ENCODE measurements at places on chromosomes 2 and 18.

GRCh38 chr2:132979339-132980093 lies 309.5 kb upstream of the LYPD1 start:
- no peak for DNase-seq

GRCh38 chr2:200922439-200922838 lies 33.3 kb downstream of the NIF3L1 start:
- DNase-seq: no peak

DNA sequence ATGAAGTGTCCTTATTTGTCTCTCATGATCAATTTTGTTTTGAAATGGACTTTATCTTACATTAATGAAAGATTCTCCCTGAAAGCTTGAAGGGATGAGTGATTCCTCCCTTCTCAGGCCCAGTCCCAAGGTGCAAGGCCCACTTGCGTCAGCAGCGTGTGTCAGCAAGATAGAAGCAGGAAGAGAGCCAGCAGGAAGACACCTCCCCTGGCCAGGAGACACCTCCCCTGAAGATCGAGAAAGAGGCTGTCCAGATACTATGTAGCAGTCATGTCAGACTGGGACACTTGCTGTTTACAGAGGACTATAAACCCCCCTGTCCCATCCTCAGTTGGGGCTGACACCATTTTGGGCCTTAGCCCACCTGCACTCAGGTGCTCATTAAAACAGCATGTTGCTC lies 38.3 kb downstream of the TIMM21 start:
- no peak for DNase-seq

DNA sequence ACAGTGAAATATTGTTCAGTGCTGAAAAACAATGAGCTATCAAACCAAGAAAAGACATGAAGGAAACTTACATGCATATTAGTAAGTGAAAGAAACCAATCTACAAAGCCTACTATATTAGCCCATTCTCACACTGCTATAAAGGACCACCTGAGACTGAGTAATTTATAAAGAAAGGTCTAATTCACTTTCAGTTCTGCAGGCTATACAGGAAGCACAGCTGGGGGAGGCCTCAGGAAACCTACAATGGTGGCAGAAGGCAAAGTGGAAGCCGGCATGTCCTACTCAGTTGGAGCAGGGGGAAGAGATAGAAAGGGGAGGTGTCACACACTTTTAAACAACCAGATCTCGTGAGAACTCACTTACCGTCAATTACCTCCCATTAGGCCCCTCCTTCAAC lies 232.1 kb downstream of the TMX3 start:
- no peak for DNase-seq

GRCh38 chr2:240170883-240171282 lies 30.4 kb upstream of the OTOS start:
- DNase-seq: no peak

- no peak for DNase-seq
Measured at GRCh38 chr2:19841918-19842693, 59.7 kb downstream of the TTC32 start.

GRCh38 chr2:222142027-222142426 lies 156.8 kb downstream of the PAX3 start:
- DNase-seq: no peak

DNA sequence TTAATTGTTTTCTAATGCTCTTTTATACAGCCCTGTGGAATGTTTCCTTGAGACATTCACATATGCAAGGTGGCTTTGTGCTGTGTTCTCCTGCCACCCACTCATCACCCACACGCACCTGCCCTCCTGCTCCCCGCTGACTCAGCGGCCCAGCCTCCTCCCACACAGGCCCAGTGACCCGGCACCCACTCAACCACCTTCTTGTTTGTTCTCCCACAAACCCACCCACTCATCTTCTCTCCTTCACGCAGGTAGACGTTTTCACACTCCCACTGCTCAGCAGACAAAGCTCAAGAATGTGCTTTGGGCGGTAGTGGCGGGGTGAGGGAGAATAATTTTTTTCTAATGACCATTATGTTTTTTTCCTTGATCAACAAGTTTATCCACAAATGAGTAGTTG lies 28.6 kb upstream of the NEMP2 start:
- DNase-seq: peak; percentile 0

DNA sequence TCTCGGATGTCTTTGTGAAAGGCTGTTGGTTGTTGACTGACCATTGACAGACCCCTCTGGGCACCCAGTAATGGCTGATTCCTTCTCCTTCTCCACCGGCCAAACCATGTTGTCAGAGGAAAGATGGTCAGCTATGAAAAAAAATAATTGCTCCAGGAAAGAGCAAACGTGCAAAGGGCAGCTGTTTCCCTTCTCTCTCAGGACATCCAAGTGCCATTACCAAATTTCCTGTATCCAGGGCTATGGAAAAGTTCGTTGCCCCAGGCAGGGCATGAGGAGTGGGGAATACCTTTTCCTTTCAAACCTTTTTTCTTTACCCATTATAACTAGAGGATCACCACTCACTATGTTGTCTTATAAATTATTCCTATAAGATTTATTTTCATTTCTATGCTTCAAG lies 321.5 kb upstream of the HNRNPA3 start:
- DNase-seq: no peak

DNA sequence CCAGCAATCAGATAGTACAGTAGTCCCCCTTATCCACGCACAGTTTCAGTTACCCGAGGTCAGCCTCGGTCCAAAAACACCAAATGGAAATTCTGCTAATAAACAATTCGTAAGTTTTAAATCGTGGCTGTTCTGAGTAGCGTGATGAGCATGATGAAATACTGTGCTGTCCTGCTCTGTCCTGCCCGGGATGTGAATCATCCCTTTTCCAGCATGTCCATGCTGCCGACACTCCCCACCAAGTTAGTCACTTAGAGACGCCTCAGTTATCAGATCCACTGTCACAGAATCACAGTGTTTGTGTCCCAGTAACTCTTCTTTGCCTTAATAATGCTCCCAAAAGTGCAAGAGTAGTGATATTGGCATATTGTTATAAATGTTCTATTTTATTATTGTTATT lies 62.1 kb downstream of the MEX3C start:
- DNase-seq: no peak

- DNase-seq: no peak
Measured at GRCh38 chr18:27803957-27804356, 373.0 kb downstream of the CDH2 start.

DNA sequence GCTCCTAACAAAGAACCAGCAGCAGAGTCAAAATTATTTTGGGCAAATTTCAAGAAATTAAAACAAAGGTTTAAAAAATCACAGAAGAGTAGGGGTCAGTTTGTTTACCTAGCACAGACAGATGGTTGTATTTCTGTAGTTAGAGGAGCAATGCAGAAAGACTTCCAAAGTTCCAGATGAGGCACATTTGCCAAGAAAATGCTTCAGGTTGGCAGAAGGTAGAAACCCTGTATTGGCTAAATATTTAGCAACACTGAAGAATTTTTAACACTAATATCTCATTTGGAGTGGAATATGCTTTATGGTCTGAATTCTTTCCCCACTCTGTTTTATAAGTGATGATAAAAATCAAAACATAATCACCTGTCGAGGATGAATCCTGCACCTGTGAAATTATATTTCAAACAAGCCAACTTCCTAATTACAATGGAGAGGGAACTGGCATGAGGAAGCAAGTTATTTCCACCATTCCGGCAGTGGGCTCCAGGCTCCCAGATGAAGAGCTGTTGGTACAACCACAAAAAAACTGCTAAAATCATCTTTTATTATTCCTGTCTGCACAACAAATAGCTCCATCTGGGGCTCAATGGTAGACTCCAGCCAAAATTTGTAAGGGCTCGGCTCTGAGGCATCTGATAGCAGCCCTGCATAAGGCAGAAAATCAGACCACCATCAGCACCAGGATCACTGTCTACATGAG lies 286.5 kb upstream of the REV1 start:
- DNase-seq: no peak

DNA sequence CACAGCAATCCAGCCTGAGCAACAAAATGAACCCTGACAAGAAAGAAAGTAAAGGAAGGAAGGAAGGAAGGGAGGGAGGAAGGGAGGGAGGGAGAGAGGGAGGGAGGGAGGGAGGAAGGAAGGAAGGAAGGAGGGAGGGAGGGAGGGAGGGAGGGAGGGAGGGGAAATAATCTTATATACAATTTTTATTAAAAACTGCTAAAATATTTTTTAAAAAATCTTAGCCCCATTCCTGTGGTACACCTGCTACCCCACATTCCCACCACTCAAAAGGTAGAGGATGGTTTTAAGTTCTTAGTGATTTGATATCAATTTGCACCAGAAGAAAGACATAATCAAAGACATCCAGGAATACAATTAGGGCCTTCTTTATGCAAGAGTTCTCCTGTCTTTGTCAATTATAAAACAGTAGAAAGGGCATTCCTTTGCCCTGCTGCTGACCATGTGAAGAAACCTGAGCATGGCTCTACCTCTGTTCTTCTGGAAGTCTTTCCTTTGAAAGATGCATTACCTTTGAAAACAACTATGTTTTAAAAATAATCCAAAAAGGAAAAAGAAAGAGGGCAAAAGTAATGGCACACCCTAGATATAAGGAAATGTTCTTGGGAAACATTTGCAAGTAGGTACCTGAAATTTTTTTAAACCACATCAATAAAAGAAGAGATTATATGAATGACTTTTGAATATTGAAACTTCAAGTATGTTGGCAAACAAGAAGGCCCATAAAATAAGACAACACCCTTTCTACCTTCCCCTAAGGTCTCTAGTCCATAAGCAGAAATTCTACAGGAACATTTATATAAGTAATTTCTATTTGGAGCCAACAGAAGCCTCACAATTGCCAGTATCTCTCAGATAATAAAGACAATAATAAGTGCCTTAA lies 33.7 kb upstream of the ACVR2A start:
- DNase-seq: no peak

DNA sequence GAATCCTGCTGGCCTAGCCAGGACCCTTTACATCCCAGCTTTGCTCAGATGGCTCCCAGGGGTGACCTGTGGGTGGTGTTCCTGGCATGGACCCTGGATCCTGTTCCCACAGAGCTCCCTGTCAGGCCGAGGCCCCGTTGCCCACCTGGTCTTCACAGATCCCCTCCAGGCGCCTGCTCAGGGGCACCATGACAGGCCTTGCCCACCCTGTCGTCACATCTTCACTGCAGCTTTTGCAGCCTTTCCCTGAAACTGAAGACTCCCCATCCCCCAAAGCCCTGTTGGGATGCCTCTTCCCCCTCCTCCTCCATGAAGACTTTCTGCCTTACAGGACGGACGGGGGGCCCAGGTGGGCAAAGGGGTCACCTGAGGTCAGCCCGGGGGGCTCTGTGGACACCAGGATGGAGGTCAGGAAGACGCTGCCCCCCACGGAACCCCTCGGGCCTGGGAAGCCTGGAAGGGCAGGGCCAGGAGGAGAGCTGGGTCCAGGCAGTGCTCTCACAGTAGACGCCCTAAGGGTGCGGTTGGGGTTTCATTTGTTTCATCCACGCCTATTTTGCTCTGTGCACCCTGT lies 13.0 kb upstream of the KIF1A start:
- no peak for DNase-seq

DNA sequence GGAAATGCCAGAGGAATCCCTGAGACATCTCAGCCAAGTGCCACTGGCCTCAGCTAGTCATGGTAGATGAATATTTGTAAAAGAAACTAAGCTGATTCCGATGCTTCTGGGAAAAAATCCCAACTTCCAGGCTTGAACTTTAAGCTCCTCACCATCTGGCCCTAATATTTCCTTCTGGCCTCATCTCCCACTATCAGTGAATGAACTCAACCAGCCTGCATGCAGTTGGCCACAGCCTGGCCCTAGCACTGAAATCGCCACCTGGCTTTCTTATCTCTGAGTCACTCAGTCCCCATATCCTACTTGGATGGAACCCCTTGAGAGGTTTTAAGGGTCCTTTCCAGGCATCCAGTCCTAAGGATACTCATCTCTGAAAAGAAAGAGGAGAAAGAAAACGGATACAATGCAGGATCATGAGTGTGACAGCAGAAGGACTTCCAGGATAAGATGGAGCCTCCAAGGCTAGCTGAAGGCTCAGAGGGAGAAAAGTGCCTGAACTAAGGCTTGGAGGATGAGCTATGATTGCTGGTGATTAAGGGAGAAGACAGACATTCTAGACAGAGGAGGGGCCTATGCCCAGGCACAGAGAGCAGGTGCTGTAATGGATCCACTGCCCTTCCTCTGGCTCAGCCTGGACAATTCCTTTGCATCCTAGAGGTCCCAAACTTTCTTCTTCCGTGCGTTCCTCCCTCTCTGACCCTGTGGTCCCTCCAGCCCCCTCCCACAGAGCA lies 141.5 kb upstream of the MYCN start:
- no peak for DNase-seq

- no peak for DNase-seq
Measured at GRCh38 chr18:45835057-45835636, 9.7 kb downstream of the SIGLEC15 start.

DNA sequence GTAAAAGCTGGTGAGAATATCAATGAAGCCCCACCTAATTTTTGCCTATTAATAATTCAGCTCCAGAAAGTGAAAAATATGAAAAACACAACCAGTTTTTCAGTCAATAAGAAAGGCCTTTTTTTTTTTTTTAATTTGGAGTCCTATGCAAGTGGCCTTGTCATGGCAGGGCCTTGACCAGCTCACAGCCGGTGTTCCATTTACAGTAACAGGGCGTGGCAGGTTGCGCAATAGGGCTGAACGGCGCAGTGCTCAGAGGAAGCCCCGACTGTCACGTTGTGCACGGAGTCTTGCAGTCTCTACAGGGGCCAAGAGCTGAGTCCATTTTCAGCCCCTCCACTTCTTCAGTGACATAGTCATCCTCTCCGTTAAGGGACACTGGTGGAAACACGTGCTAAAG lies 184.1 kb upstream of the FN1 start:
- DNase-seq: no peak

DNA sequence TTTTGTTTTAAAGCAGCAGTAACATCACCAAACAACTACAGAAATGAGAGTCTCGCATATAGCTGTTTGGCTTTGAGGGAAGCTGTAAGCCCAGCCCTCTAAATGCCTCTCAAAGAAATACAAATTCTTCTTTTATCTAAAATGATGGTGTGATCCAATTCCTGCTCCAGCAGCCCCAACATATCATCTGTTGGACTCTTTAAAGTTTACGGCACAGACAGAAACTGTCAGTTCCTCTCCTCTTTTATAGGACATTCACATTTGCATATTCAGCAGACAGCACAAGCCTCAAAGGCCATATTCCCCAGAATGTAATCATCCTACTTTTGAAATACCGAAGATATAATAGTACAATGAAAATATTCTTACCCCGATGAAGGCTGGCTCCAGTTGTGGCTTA lies 216.9 kb upstream of the REV1 start:
- DNase-seq: no peak

DNA sequence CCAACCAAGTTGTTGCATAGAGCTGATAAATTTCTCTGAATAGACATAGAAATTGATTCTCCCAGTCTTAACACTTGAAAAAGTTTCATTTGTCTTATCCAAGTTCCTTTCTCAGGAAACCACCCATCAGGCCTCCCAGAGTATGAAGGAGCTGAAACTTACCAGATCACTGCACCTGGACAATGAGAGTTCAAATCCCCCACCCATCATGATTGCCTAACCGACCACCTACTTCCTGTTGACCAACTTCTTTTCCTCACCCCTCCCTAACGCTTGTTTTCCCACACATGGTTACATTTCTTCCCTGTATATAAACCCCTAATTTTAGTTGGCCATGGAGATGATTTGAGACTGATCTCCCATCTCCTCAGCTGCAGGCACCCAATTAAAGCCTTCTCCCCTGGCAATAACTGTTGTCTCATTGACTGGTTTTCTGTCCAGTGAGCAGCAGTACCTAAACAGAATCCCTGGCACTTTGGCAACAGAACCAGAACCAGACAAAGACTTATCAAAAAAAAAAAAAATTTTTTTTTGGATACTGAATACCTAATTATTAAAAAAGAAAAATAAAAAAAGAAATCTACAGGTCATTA lies 103.0 kb downstream of the SPIRE1 start:
- no peak for DNase-seq

All from stimulated activated CD4-positive, alpha-beta T cell treated with anti-CD3 and anti-CD28 coated beads, Interleukin-1b, Interleukin-23, amount 100 ng/mL, for 24 hours (primary cell).